Colonic mucosa (tissue), 4 donors: ENCODE measurements at places on chromosomes 1 and 21.

DNA sequence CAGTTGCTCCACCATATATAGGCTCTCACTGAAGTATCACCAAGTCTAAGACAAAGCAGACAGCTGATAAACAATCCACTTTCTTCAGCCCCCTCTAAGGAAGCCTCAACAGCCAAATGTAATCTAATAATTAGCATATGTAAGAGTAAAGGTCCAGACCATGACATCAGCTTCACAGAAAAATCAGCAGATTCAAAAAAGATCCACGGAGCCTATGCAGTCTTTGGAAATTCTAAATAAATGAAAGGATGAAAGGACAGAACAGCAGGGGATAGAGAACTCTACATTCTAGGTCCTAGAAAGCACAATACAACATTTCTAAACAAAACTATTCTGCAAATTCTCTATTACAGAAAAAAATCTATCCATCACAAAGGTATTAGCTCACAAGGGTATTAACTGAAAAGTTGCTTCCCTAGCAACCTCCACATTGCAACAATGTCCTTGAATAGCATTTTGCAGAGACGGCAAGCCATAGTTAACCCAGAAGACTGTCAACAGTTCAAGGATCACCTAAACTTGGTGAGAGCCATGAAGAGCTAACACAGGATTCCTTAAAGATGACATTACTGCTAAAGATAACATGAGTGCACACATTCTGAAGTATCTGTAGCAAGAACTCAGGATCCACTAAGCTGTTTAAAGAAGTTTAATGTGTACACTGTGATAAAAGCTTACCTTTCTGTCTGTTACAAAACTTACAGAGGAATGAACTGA, 74.3 kb downstream of the SIPA1L2 start:
- H3K4me3 ChIP-seq = no peak overlapping the region
- no peaks in the 10 kb centered on the region for H3K27me3 ChIP-seq
- no peak overlapping the region for H3K27ac ChIP-seq
- DNase-seq = no peak

- no peaks in the 10 kb centered on the region for H3K36me3 ChIP-seq
- DNase-seq = no peak
- H3K27me3 ChIP-seq = no peaks in the 10 kb centered on the region
- H3K4me3 ChIP-seq = no peak overlapping the region
Measured at GRCh38 chr1:240737766-240738265, 125.9 kb upstream of the GREM2 start.

DNA sequence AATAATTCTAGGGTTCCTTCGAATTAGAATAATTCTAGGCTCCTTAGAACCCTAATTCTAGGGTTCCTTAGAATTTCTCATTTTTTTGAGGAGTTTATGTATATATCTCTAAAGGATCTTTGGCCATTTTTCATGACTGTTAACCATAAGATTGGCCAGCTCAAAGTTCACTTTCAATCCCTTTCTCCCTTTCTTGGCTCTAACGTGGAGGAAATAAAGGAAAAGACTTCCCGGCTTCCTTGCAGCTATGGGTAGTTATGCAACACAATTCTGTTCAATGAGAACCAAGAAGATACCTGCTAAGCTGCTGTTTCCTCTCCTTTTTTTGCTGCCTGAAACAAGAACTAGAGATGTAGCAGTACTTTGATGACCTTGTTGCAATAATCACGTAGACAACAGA, 27.2 kb downstream of the SLC35A3 start:
- H3K36me3 ChIP-seq = no peaks in the 10 kb centered on the region
- H3K27me3 ChIP-seq = no peaks in the 10 kb centered on the region
- no peak for DNase-seq
- no peak overlapping the region for H3K27ac ChIP-seq
- no peaks in the 10 kb centered on the region for H3K4me1 ChIP-seq

GRCh38 chr21:35136586-35137219, 87.6 kb upstream of the RUNX1 start:
- no peak overlapping the region for H3K27ac ChIP-seq
- no peaks in the 10 kb centered on the region for H3K4me1 ChIP-seq
- peak; percentile 22 for DNase-seq
- H3K27me3 ChIP-seq = no peaks in the 10 kb centered on the region

GRCh38 chr1:214445831-214446614, 105.4 kb downstream of the PTPN14 start:
- no peaks in the 10 kb centered on the region for H3K4me1 ChIP-seq
- H3K27ac ChIP-seq = no peak overlapping the region
- H3K27me3 ChIP-seq = no peaks in the 10 kb centered on the region
- no peaks in the 10 kb centered on the region for H3K36me3 ChIP-seq
- H3K4me3 ChIP-seq = no peak overlapping the region
